ENCODE measurements at places on chromosomes 11 and 22.

DNA sequence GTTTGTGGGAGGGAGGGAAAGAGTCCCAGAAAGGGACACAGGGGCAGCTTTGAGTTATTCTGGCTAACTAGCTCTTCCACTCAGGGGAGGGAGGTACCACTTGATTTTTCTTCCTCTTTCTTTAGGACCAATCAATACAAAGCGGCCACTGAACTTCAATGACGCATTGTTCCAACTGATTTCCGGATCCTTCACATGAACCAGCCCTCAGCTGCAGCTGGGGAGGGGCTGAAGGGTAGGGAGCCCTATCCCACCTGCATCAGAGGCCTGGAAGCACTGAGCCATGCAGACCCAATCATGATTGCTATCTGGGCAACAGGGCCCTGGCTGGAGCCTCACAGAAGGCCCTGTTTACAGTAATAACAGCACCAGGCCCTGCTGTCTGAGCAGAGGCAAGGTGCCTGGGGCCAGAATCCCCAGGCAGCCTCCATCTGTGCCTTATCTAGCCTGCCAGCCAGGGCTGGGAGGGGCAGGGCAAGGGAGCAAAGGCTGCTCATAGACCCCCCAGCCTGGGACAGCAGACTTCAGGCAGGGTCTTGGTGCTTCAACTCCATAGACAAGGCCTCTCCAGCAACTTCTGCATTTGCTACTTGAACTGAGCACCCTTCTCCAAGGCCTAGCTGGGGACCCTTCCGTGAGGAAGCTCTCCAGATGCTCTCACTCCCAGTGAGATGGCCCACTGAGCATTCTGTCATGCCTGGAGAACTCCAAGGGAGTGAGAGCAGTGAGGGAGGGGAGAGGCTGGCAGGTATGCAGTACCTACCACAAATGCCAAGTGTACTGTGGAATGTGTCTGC is 22.5 kb downstream of the CLPB start:
- no peak for DNase-seq

DNA sequence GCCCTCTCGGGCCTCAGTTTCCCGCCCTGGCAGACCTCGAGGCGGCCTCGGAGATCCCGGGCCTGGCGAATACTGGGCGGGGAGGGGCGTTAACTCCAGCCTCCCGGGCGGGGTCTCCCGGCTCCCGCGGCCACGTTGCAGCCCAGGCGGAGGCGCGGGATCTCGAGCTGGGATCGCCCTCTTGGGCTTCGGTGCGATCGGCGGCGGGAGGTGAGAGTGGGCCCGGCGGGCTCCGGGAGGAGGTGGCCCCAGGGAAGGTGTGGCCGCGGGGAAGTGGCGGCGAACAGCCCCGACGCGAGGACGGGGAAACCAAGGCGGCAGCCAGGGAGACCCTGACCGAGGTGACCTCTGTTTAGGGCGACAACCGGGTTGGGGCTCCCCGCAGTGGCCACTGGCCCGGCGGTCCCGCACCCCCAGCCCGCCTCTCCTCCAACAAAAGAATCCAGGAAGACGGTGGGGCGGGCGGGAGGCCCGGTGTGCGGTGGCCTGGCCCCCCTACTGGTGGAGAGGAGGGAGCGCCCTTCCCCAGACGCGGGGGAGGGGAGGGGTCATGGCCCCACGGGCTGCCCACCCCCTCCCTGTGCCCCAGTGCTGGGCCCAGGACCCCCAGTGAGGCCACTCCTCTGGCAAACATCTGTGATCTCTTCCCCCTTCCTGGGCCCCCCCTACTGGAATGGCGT is at the start of gene PHETA2:
PHETA2 (plus strand) TSS at position 117 of the 680 bp plus-strand sequence. CDS start 3,046 bp downstream, outside the sequence.
- DNase-seq: peak; percentile 41

GRCh38 chr11:24748261-24748660 is 251.4 kb downstream of the LUZP2 start:
- DNase-seq: no peak

DNA sequence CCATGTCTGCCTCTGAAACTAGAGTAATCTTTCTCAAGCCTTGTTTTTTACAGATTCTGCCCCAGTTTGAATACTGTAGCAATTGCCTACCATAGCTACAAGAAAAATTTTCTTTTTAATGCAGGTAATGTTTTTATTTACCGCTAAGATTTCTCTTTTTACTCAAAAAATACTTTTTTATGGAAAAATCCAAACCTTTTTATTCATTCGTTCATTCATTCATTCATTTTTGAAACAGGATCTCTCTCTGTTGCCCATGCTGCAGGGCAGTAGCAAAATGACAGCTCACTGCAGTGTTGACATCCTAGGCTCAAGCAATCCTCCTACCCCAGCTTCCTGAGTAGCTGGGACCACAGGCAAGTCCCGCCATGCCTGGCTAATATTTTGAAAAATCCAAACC is 2.7 kb upstream of the CPT1A start:
- DNase-seq: no peak

DNA sequence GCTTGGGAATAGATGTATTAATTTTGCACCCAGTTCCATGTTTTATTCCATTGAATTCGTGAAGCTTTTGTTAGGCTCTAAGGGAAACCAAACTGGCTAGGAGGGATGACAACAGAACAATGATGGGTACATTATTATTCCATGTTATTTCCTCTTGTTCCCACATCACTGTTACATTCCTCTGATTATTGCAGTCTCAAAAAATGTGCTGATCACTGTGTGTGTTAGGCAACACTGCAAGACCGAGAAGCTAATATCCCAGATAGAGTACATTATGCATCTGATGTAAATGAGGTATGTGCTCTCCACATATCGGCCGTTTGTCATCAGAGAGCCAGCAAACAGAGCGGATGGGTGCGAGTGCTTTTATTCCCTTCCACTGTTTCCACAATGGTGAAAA is 327.9 kb downstream of the SOX6 start:
- no peak for DNase-seq

- DNase-seq: peak; percentile 49
These were observed 26.1 kb upstream of the CELSR1 start for GRCh38 chr22:46563381-46564083.

DNA sequence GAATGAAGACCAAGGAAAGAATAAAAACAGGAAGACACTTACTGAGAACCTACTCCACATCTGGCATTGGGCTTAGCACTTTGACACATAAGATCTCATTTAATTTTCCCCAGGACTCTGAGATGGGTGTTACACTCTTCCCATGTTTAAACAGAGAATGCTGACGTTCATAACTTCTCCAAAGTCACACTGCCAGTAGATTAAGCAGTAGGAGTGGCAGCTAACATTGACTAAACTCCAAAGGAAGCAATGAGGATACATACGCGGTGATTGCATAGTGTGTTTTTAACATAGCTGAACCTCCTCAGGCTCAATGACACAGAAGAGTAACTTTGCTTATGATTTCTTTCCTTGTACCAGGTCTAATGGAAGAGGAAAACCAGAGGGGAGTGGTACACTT is 14.5 kb upstream of the OR10V1 start:
- no peak for DNase-seq

- DNase-seq: no peak
These were observed 107.5 kb upstream of the THY1 start for GRCh38 chr11:119530509-119530908.
